Kidney tubule cell (primary cell): ENCODE measurements at places on chromosomes 1 and 21.

GRCh38 chr1:37423810-37424209, 50.6 kb upstream of the ZC3H12A start:
- DNase-seq = no peak

DNA sequence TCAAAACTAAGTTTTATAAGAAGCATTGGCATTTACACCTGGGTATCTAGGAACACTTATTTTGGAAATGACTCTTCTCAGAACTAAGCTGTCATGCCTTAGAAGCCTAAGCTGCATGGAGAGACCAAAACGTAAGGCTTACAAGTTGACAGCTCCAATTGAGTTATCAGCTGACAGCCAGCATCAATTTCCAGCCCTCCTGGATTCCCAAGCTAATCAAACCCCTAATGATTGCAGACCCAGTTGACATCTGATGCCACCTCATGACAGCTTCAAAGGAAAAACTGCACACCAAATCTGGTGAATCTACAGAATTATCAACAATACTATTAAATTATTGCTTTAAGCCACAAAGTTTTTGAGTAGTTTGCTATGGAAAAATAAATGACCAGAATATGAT, 187.6 kb upstream of the PRMT6 start:
- no peak for DNase-seq

DNA sequence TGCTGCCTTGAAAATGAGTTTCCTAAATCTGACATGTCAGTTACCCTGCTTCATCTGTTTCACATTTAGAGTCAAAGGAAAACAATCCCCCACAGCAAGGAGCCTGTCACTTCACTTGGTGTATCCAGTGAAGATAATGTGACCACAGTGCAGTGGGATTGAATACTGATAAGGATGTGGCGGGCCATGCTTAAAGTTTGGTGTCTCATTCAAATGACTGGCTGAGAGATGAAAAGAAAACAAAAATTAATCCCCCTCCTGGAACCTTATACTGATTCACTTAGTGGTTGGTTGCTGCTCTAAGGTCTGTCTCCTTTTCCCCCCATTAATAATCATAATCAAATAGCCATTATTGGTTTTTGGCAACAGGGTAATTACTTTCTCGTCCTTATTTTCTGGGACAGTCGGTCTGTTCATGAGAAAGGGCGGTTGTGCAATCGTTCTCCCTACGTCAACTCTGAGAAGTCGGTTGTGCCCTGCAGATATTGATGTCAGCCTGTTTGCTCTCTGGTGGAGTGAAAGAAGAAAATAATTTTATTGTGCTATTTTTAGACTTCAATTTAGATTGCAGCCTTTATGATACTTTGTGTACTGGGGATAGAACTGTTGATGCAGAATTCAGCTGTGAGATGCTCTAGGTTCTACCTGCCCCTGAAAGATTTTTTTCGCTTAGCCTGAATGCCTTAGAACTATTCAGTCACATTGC, 360.2 kb downstream of the DISC1 start:
- no peak for DNase-seq

- no peak for DNase-seq
Observed at GRCh38 chr1:239805851-239806772, 285.6 kb upstream of the FMN2 start.

GRCh38 chr1:83805921-83806320, 193.0 kb downstream of the TTLL7 start:
- no peak for DNase-seq
